H7 (cell line): ENCODE measurements at places on chromosomes 6 and 20.

DNA sequence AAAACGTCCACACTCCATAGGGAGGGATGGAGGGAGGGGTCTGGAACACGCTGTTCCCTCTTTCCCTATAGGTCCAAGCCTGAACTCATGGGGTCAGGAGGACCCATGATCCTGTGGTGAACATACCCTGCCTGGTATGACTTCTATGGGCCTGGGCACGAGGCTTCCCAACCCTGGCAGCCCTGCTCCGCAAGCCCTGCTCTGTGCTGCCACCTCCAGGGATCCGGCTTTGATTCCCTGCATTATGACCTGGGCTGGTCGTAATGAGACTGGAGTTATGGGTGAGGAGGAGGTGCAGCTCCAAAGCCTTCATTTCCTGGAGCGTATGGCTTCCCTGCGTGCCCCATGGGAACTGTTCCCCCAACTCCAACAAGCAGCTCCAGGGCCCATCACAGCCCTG is 54.9 kb downstream of the CDH22 start:
- peak; percentile 82 for DNase-seq

- no peak for DNase-seq
Measured at GRCh38 chr6:82216549-82216948, 31.0 kb downstream of the IBTK start.

DNA sequence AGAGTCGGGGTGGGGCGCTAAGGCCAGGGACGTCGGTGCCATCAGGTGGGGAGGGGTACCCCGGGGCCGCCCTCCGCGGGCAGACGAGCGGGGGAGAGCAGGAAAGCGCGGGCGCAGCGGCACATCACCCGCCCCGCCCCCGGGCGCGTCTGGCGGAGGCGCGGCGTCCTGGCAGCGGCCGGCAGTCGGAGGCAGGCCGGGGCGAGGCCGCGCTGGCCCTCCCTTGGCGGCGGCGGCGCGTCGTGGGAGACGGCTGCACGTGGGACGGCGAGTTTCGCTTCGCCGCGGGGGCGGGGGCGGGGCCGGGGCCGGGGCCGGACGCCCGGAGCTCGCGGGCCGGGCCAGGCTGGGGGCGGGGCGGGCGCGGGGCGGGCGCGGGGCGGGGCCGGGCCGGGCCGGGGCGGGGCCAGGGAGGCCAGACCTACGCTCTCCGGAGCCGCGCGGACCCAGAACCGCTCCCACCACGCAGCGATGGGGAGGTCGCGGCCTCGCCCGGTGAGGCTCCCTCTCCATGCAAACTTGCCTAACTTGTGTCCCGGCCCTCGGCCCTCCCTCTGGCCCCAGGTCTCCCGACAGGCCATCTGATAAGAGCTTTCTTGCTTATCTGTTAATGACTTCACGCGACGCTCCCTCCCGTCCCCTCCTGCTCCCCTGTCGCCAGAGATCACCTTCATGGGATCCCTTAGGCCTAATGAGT is 12.5 kb downstream of the ITPR3 start:
- peak; percentile 96 for DNase-seq

DNA sequence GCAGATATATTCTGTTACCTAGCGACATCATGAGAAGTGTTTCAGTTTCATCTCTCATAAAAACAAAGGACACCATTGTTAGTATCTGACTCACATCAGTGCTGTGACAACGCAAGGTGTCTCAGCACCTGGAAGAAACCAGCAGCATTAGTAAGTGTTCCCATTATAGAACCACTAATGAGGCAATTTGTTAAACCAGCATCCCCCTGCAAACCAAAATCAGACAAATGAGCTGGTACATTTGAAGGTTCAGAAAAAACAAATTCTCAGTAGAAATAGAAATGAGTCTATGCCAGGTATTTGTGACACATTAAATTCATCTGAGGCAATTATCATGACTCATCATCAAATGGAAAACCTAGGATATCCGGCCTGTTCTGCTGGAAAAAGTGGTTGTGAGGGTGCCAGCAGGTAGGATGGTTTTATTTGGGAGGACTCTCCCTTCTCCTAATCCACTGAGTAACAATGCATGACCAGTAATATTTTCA is 151.7 kb downstream of the TMEM200A start:
- no peak for DNase-seq

DNA sequence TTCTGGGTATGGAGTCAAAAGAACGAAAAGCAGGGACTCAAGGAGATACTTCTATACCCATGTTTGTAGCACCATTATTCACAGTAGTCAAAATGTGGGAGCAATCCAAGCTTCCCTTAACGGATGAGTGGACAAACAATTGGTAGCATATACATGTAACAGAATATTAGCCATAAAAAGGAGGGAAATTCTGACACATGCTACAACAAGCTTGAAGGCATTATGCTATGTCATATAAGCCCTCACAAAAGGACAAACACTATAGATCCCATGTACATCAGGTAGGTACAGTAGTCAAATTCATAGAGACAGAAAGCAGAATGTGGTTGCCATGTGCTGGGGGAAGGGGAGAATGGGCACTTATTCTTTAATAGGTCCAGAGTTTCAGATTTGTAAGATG is 37.6 kb downstream of the CDK19 start:
- no peak for DNase-seq

GRCh38 chr20:53223626-53224172 is 251.5 kb downstream of the TSHZ2 start:
- DNase-seq = no peak

- no peak for DNase-seq
Measured at GRCh38 chr20:64062276-64062595, 762 bp upstream of the TCEA2 start.

GRCh38 chr6:41318654-41319565 is 16.5 kb upstream of the NCR2 start:
- DNase-seq = peak; percentile 84

- no peak for DNase-seq
Measured at GRCh38 chr6:19943042-19943441, 105.9 kb downstream of the ID4 start.

GRCh38 chr6:1796706-1797529 is 187.2 kb downstream of the FOXC1 start:
- DNase-seq = no peak

DNA sequence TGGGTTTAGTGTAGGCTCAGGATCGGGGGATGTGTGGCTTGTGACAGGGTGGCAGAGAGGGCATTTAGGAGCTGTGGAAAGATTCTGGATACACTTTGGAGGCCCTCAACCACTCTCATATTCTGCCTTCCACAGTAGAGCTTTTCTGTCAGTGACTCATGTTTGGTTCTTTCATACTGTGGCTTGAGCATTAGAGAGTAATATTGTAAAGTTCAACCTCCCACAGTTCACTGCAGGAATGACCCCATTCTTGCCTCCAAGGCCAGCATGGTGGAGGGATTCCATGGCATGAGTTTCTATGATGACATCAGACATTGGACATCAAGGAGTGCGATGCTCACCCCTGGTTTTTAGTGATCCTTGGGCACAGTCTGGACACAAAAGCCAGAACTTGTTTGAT is 50.9 kb downstream of the DTD1 start:
- DNase-seq = no peak

- no peak for DNase-seq
Measured at GRCh38 chr6:147222160-147222838, 18.1 kb downstream of the STXBP5 start.

GRCh38 chr6:163354761-163355425 is 59.6 kb upstream of the QKI start:
- no peak for DNase-seq

DNA sequence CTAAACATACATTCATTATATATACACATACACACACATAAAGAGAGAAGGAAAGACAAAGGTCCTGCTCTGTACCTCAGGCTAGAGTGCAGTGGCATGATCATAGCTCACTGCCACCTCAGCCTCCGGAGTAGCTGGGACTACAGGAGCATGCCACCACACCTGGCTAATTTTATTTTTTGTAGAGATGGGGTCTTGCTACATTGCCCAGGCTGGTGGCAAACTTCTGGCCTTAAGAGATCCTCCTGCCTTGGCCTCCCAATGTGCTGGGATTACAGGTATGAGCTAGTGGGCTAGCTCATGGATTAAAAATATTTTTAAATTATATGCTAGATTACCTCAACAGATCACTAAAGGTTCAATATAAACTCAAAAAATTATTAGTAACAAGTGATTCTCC is 30.3 kb downstream of the NUDT3 start:
- DNase-seq = no peak

DNA sequence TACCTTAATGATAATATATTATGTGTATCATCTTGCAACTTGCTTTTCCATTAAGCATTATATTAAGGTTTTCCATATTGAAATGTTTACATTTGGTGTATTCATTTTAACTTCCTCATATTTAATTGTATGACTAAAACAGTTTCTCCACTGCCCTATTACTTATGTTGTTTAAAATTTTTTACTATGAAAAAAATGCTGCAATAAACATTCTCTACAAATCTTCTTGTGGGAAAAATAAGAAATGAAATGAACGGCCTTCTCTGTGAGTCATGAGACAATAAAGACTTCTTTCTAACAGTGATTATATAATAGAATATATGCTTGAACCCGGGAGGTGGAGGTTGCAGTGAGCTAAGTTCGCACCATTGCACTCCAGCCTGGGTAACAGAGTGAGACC is 25.5 kb downstream of the FASTKD5 start:
- no peak for DNase-seq

DNA sequence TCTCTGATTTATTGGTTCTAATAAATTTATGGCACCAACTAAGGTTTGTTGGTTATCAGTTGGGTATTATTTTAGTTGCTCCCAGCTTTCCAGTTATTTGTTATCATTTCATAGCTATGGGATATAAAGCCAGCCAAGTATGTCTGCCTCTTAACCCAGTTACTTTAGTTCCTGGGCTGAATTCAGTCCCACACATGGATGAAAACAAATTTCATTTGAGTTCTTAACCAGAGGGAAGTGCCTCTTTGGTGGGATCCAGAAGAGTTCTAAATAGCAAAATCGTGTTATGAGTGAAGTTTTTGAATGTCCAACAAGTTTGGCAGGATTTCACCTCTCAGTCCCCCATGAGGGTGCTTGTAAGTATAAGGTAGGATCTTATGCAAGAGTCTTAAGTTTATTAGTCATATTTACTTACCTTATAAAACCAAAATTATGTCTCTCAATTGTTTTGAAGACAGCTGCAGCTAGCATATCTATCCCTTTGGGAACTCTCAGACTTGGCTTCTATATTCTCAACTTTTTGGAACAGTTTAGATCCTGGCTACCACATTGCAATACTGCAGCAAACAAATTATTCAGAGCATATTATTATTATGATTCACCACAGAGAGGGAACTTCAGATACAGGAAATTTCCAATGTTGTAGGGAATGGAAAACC is 683.6 kb downstream of the BCKDHB start:
- no peak for DNase-seq

GRCh38 chr6:31422587-31422986 is 19.2 kb downstream of the MICA start:
- no peak for DNase-seq

DNA sequence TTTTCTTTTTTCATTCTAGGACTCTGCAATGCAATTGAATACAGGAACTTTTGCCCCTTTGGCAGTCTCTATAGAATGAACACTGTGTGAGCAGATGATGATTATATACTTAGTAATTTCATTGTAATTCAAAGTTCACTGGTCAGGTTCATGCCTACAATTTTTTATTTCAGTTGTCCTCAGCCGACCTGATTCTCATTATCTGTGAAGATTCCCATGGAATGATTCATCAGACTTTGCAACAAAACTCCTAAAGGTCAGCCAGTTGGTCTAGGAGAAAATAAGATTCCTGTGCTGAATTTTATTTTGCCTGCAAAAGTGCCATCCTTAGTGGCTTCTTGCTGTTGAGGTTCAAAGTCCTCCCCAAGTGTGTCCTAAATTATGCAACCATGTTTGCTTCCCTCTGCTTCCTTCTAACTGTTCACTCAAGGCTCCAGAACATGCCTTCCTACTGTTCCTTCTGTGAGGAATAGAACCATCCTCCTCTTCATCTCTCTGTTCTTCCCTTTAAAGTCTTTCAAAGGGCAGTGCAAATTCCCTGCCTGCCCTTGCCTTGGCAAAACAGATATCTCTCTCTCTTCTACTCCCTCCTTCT is 194.2 kb upstream of the CNR1 start:
- DNase-seq = no peak

DNA sequence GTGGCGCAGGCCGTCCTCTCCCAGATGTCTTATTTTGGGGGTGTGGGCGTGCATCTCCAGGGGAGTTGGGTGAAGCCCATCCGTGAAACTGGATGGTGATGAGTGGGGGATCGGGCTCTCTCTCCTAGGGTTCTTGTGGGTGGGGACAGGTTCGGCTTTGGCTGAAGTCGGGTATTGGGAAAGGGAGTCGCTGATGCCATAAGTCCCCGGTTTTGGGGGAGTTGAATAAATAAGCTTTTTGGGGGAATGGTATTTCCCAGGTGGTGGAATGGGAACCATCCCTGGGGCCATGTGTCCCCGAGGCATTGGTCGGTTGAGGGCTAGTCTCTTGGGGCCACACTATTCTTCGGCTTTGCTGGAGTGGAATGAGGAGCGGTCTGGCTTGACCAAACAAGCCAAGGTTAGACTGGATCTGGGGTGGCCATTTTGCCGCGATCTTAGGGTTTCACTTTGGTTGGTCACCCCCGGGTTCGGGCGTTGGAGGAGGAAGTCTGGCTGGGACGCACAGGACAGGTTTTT is 481 bp downstream of the ZNF133 start:
- DNase-seq = peak; percentile 11

- no peak for DNase-seq
Measured at GRCh38 chr6:20571261-20571660, 37.0 kb downstream of the CDKAL1 start.
